CD4-positive, alpha-beta T cell treated with Interleukin-6 at 100 ng/mL for 8 hours (primary cell): ENCODE measurements at places on chromosomes 2 and 18.

DNA sequence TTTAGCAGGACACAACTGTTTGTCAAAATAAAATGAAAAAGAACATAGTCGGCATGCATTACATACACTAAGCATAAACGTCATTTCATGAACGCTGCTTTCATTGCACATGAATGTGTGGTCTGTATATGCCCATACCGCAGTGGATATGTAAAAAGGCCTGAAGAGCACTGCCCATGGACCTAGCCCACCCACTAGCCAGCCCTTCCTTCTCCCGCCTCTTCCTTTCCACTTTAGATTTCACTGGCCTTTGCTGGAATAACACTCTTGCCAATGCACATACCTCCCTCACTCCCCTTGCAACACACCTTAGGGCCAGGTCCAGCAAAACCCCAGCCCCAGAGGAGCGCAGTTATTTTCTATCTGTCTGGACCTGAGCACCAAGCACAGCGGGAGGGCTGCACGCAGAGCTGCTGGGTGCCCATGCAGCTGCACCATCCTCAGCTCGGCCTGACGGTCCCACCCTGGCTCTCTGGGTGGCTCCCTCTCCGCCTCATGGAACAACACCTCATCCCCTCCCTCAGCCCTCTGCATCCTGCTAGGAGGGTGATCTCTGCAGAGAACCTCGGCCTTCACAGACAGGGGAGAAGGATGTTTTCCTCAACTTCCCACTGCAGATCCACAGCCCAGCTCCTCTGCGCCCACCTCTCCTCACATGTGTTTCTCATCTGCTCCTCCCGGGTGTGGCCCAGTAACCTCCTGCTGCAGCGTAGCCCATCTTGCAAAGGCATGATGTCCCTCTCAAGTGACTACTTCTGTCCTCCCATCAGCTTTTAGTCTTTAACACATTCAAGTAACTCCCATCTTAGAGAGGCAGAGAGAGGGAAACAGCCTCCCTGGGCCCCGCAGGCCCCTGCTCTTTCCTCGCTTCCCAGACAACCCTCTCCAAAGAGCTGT, 72.7 kb downstream of the FBXO15 start:
- DNase-seq, result no peak

- no peak for DNase-seq
These were observed 13.0 kb downstream of the GPR155 start for GRCh38 chr2:174473796-174474195.

- no peak for DNase-seq
These were observed 166.9 kb upstream of the OSR1 start for GRCh38 chr2:19525313-19525712.

DNA sequence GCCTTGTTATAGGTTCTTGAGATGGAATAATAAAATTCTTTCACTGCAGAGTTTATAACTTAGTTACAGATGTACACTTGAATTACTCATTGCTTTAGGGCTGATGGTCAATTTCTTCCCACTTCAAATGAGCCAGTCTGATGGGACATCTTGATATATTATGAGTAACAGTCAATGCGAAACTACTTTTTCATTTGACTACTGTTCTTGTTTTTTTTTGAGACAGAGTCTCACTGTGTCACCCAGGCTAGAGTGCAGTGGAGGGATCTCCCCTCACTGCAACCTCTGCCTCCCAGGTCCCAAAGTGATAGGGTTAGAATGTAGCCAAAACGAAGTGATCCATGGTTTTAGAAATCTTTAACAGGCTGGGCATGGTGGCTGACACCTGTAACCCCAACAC, 57.1 kb downstream of the ST3GAL5 start:
- no peak for DNase-seq

DNA sequence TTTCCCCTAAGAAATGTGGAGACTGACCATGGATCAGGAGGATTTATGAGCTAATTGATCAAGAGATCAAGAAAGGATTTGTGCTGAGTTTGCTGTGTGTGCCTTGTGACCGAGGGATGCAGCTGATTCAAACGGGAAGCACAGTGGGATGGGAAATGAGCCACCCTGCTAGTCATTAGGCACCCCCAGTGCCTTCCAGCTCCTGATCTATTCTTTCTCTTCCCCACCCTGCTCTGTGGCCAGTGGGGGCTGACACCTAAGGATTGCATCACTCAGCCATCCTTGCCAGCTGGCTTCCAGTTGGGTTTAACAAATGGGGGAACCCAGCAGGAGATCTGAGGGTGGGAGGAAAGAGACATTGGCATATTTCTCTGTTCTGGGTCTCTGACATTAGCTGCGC, 132.2 kb upstream of the CXCR4 start:
- DNase-seq, result no peak

- no peak for DNase-seq
These were observed 143.0 kb downstream of the ZNF516 start for GRCh38 chr18:76351961-76352581.

DNA sequence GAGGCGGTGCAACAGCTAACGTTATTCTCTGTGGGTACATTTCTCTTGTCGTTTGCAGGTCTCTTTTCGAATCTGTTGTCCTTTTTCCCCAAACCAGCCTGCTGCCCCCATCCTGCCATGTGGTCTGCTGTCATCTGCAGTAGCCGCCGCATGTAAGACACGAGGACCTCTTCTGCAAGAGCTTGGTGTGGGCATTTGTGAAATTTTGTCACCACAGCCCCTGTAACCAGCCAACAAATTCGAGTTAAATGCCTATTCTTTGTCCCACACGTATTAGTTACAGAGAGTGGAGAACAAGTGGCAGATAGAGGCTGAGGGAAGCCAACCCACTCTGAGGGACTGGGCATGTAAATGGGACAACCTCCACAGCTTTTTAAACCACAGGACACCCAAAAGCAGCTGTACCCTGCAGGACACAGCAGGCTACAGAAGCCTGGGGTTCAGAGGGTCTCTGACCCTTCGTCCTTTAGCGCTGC, 35.0 kb downstream of the ITGA6 start:
- no peak for DNase-seq

DNA sequence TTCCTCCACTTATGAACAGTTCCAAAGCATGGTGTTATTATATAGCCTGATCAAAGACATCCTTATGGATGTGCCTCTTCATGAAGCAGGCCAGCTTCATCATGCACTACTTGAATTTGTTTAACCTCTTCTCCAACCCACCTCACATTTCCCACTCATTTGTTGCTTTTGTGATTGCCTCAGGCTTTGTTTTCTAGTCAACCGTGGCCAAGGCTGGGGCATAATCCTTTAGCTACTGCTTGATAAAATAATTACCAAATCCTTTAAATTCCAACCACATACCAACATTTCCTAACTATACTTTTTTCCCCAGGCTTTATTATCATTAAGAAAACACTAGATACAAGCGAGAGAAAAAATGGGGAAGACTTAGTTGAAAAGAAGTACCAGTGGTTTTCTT, 39.6 kb upstream of the SCN1A start:
- DNase-seq, result no peak

- DNase-seq, result no peak
These were observed 46.8 kb upstream of the BIN1 start for GRCh38 chr2:127153691-127154158.

- DNase-seq, result no peak
These were observed 275.3 kb downstream of the CMPK2 start for GRCh38 chr2:6590442-6590841.

DNA sequence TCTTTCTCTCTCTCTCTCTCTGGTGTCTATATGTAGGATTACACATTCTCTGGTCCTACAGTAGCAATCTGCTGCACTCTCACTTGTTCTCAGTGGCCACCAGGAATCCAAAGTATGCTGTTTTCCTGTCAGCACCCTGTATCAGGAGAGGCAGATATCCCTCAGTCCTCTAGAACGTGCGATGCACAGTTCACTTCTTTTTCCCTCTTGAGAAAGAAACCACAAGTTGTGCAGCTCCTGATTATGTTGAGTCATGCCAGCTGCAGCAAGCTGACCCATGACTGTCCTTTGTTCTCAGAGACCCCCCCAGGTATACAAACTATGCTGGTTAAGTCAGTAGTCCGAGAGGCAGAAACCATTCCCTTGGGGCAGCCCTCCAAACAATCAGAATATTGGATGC, 54.6 kb downstream of the LANCL1 start:
- no peak for DNase-seq

DNA sequence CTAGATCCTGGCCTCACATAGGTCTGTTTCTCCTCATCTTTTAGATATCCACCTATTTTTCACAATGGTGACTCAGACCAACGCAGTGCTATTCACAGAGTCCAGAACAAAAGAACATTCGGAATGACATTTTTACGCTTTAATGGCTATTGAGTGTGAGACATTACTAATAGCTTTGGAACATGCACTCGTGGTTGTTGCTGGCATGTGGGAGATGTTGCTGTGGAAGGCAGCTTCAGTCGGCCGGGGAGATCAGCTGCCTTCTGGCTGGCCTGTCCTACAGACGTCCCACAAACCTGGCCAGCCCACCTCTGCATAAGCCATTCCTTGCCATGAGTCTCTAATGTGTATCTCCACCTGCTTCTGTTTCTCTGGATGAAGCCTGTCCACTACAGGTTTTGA, 3.4 kb downstream of the MBP start:
- DNase-seq, result no peak
